ENCODE measurements at places on chromosomes 4 and X. TPM values are rescaled to one million over a fixed set of nuclear protein-coding genes. Genes with fewer than 3 reads are reported as not detected.

Gene SSX4
- not detected for total RNA-seq

Gene SCML1
- total RNA-seq = 7.7 TPM

Gene STK26
- 11.7 TPM for total RNA-seq

Gene ANXA3
- 3.6 TPM for total RNA-seq

Gene THOC2
- total RNA-seq = 65.4 TPM

Gene OTC
- total RNA-seq = not detected

Gene KLHL15
- 8.5 TPM for total RNA-seq

Gene TADA2B
- 9.3 TPM for total RNA-seq

Gene GAGE12E
- not detected for total RNA-seq

Gene SMARCA1
- total RNA-seq = 47.9 TPM

Gene ODAPH
- total RNA-seq = not detected

Gene ZCCHC12
- under 0.01 TPM for total RNA-seq

Gene MAGEE2
- not detected for total RNA-seq

Gene CT47B1
- total RNA-seq = not detected

Gene DRD5
- total RNA-seq = not detected
